ENCODE measurements at places on chromosomes 7 and 10. TPM values are rescaled to one million over a fixed set of nuclear protein-coding genes. Genes with fewer than 3 reads are reported as not detected.

GHRHR gene
- total RNA-seq: not detected

PMS2 gene
- 5.3 TPM for total RNA-seq

HOGA1 gene
- total RNA-seq: 25.6 TPM

APBB1IP gene
- total RNA-seq: 3.1 TPM

LLCFC1 gene
- total RNA-seq: not detected

ITIH5 gene
- total RNA-seq: 7.3 TPM

OR6B1 gene
- total RNA-seq: not detected

ADAP1 gene
- 7.7 TPM for total RNA-seq

NEURL1 gene
- total RNA-seq: 0.12 TPM

DNA sequence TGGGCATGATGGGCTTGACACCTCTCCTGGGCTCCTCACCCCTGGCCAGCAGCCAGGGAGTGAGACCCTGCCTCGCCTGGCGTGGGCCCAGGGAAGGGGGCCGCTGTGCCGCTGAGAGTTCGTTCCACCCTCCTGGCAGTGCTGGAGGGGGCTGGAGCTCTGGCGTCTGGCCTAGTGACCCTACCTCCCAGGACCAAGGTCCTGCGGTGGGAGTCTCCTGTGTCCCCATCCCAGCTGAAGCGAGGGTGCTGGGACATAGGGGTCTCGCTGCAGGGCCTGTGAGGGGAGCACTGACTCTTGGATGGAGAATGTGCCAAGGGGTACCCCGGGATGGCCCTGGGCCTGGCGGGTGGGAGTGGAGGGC lies 1.2 kb downstream of the GTF2IRD1 start:
- no peak for DNase-seq

GRCh38 chr7:88628363-88629085 lies 131.0 kb upstream of the ZNF804B start:
- no peak for DNase-seq

DNA sequence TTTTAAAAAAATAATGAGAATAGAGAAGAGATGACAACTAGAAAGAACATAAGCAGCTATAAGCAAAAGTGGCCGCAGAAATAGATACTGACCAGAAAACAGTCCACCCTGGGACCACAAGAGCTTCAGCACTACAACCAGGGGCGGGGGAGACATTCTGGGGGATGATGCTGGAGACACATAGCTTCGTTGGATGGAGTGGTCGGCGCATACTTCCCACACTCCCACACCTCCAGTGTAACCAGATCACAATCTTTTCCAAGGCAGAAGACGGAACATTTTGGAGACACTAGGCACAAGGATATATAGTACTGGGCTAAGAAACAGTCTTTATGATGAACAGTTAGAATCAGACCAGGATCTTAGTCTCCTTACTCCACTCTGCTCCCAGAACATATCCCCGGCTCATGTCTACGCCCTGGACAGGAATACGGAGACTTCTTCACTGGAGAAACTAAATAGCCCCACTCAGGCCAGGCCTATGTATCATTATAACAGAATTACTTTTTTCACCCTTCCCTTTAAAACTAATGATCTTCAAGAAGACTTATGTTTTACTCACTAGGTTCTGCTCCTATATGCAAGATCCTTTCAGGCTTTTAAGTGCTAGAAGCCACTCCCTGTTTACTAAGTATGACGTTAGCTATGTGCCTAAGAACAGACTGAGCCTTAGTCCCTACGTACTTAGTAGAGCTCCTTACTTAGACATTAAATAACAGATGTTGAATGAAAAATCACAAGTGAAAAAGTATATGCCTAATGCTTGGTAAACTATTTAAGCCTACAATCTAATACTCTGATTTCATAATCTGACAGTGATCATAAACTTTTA lies 169.6 kb downstream of the SRPK2 start:
- no peak for DNase-seq

GRCh38 chr7:139597028-139597427 lies 73.5 kb downstream of the CLEC2L start:
- no peak for DNase-seq

GRCh38 chr7:106071356-106071998 lies 40.6 kb downstream of the SYPL1 start:
- no peak for DNase-seq

- DNase-seq: no peak
Measured at GRCh38 chr10:110724116-110724921, 80.2 kb downstream of the RBM20 start.

GRCh38 chr10:62108759-62109586 lies 159.7 kb downstream of the RTKN2 start:
- no peak for DNase-seq

DNA sequence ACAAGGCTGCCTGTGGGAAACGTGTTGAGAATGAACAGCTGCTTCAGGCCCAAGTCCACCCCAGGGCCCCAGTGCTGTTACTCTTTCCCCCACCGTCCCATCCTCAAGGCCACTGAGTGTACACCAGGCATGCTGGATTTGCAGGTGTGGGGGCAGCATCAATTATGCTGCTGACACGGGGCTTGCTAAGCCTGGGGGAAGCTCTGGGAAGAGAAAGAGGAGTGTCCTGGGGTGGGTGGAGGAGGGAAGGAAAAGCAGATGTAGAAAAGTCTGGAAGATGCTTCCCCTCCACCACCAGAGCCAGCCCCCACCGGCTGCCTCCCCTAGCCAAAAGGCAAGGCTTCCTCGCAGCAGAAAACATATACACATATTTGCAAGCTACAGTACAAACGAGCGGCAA lies 153.9 kb downstream of the CDH23 start:
- no peak for DNase-seq

DNA sequence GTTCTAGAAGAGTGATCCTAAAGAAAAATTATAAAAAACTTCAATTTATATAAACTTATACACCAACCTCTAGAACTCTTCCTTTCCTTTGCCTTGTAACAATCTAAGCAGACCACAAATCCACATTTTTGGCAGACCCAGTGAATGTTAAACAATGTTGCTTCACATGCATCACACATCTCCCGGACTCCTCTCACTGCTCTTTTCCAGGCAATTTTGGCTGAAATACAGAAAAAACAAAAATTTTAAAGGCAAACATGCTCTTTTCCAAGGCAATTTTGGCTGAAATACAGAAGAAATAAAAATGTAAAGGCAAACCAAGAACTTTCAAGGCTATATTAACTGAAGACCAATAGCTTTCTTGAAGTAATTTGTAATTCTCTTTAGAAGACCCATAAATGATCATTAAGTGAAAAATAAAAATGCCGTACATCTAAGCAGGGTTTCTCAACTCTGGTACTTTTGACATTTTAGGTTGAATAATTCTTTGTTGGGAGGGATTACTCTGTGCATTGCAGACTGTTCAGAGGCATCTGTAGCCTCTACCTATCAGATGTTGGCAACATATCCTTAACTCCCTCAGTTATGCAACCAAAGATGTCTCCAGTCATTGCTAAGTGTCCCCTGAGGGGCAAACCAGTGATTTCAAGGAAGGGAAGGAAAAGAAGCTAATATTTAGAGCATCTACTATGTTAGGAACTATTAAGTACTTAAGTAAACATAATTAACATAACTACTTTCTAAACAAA lies 64.4 kb downstream of the NRBF2 start:
- DNase-seq: no peak

DNA sequence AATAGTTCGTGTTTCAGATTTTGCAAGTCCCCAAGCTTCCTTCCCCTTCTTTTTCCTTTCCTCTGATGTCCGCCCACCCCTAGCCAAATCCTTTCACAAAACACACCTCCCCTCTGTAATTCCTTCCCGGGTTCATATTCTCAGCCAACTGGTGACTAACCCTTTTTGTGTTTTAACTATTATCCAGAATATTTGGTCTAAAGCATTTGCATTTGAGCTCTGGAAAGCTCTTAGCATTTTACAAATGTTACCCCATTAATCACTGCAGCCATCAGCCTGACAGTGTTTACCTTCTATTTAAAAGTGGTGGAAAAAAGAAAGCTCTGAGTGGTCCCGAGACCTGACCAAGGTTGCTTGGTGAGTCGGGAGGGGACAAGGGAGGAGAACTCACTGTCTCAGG lies 139.0 kb downstream of the CREB5 start:
- no peak for DNase-seq

DNA sequence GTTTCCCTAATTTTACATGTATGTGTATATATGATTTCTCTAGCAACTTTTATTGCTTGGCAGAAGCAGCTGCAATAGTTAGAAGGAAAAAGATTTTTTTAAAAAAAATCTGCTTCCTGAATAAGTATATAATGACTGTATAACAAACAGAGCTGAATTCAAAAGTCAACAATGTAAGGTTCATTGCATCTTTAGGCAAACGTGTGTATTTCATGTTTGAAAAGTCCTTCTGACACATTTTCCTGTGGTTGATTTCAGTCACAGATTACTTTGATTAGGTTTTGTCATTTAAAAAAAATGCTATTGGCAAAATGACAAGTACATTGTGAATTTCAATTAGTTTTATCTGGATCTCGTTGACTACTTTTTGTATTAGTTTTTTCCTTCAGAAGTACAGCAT lies 231.0 kb downstream of the CSTF2T start:
- no peak for DNase-seq

GRCh38 chr10:99276848-99277486 lies 41.3 kb upstream of the HPSE2 start:
- DNase-seq: no peak

DNA sequence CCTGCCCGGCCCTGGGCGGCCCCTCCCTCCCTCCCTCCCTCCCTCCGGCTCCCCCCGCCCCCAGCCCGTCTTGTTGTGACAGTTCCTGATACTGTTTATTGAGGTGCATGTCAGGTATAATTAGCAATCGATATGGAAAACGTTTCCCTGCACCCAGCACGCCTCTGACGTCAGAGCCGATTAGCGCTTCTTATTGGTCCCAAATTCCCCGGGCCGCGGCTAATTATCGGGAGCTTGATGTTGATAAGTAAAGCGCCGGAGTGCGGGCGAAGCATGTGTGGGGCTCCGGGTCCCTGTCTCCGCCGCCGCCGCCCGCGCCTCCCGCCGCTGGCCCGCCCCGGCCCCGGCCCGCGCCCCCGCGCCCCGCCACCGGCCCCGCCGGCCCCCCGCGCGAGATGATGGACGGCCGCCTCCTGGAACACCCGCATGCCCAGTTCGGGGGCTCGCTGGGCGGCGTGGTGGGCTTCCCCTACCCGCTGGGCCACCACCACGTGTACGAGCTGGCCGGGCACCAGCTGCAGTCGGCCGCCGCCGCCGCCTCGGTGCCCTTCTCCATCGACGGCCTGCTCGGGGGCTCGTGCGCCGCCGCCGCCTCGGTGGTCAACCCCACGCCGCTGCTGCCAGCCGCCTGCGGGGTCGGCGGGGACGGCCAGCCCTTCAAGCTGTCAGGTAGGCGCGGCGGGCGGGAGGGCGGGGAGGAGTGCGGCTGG lies at the start of gene UNCX:
UNCX (plus strand) TSS at position 250 of the 710 bp plus-strand sequence; CDS start at position 396, 146 bp downstream.
- DNase-seq: no peak

DNA sequence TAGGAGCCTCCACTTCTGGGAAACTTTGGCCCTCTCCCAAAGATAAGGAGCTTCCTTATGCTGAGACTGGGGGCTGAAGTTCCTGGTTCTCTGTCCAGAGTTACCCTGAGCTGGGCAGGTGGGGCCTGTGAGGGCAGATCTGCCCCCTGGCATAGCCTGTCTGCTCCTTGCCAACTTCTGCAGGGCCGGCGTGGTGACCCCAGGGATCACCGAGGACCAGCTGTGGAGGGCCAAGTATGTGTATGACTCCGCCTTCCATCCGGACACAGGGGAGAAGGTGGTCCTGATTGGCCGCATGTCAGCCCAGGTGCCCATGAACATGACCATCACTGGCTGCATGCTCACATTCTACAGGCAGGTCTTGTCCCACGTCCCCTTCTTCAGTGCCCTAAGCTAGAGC lies 4.3 kb downstream of the SFXN3 start:
- DNase-seq: no peak

DNA sequence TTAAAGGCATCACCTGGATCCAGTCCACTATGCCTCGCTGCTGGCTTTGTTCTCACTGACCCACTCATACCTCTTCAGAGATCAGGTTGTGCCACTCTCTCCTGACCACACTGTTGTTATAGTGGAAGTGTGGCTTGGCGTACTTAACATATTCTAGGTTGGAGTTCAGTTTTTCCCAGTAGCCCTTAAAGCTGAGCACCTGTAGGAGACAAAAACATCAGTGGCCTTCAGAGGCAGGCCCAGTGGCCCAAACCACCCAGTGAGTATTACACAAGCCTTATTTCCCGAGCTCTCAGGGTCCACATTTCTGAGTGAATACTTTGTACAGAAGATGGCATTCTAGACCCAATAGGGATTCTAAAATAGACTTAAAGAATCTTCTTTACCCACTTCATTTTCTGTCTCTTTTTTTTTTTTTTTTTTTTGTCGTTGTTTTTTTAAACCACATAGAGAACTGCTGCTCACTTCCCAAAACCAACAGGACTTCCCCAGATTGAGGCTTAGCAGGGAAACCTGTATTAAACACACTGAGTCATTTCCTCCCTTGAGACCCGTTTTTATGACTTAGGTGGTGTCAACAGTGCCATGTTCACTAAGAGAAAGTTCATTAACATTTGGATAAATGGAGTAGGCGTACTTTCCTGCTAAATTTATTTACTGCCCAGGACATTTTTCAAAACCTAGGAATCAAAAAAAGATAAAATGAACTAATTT lies 85.8 kb downstream of the GSAP start:
- DNase-seq: no peak

GRCh38 chr10:50415292-50415691 lies 164.0 kb upstream of the ASAH2 start:
- no peak for DNase-seq

- no peak for DNase-seq
Measured at GRCh38 chr10:121325490-121326231, 272.6 kb downstream of the FGFR2 start.

DNA sequence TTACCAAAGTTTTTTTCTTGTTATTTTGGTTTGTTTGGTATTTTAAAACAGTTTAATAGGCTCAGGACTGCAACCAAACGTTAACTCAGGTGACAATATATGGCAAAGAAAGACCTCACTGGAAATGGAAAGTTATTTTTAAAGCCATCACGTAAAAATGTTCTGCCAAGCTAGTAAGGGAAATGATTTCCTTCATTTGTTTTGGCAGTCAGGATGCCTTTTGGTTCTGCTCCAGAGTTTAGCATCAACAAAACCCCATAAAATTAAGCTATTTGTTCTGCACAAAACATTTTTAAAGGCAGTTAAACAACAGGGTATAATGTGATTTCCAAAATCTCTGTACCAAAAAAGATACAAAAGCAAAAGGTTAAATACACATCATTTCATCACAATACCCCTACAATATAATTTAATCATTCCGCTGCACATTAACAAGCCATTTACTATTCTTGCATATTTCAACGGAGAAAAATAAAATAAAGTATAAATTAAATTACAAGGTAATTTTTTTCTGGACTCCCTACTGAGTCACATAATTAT lies 172.4 kb downstream of the SEMA3E start:
- no peak for DNase-seq

- no peak for DNase-seq
Measured at GRCh38 chr10:8404721-8405120, 350.2 kb downstream of the GATA3 start.
